ENCODE measurements at places on chromosomes 3 and 15. TPM values are rescaled to one million over a fixed set of nuclear protein-coding genes. Genes with fewer than 3 reads are reported as not detected.

The ELP6 gene
- total RNA-seq = 31.5 TPM

DNA sequence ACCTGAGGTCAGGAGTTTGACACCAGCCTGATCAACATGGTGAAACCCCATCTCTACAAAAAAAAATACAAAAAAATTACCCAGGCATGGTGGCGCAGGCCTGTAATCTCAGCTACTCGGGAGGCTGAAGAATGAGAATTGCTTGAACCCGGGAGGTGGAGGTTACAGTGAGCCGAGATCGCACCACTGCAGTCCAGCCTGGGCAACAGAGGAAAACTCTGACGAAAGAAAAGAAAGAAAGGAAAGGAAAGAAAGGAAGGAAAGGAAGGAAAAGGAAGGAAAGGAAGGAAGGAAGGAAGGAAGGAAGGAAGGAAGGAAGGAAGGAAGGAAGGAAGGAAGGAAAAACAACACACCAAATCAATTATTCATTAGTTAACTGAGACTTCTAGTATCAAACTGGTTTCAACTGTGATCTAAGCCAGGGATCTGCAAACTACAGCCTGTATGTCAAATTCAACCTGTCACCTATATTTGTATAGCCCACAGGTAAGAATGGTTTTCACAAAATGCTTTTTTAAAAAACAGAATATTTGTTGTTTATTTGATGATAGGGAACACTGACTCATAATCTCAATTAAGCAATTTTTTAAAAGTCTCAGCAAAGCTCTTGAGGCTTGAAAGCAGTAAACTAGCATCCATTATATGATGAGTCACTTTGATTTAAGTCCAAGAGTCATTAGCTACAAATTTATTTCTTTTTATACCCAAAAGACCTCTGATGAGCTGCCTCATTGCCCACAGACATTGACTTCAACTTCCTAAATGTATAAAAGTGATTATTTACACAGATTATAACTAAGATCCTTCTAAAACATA is 127.6 kb downstream of the TBL1XR1 start:
- H3K36me3 ChIP-seq = no peaks in the 10 kb centered on the region
- no peaks in the 10 kb centered on the region for H3K4me1 ChIP-seq
- H3K27ac ChIP-seq = no peak overlapping the region
- H3K4me3 ChIP-seq = no peak overlapping the region

GRCh38 chr15:39974656-39975230 is 40.8 kb downstream of the EIF2AK4 start:
- DNase-seq = no peak
- H3K36me3 ChIP-seq = peaks cover 33% of the 10 kb centered on the region
- H3K27me3 ChIP-seq = no peaks in the 10 kb centered on the region
- no peak overlapping the region for H3K27ac ChIP-seq
- H3K4me1 ChIP-seq = peaks cover 11% of the 10 kb centered on the region

DNA sequence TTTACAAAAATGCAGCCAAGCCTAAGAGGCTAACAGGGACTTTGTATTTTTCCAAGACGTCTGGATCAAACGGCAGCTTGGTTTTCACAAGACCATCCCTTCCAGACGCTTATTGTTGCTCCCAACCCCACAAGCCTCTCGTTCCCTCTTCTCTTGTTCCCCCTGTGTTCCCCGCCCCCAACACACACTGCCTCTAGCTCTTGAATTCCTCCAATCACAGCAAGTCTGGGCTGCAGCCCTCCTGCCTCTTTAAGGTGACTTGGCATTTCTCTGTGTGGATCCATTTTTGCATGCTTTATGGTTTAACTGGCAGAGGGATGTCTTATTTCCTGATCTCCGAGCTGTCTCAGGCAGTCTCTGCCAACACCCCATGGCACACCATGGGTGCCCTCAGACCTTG is 182.2 kb downstream of the ABHD5 start:
- peaks cover 47% of the 10 kb centered on the region for H3K4me1 ChIP-seq
- H3K36me3 ChIP-seq = no peaks in the 10 kb centered on the region
- peak overlapping the region; percentile 89 for H3K27ac ChIP-seq
- DNase-seq = peak; percentile 17

DNA sequence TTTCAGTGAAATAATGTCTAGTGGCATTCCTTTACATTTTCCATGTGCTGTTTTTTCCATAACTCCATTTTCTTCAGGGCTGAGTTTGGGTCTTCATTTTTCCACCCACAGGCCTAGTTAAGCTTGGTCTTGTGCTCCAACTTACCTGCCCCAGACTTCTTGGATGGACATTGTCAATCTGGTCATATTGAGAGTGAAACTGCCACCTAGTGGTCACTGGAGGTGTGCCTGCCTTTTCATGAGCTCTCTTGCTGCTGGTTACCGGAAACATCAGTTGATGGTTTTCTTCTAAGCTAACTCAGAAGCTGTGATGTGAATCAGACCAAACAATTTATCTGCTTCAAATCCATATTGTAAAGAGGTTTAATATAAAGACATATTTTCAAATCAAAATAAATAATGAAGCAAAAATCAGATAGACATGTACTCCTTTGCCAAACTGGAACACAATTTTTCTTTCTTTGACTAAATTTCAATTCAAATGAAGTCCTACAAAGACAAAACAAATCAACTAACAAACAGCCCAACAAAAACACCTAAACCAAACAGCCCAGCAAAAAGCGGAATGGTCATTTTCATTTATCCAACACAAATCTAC is 135.1 kb upstream of the RASGRP1 start:
- H3K27me3 ChIP-seq = no peaks in the 10 kb centered on the region
- DNase-seq = no peak
- H3K4me1 ChIP-seq = peaks cover 9% of the 10 kb centered on the region
- H3K4me3 ChIP-seq = no peak overlapping the region
- H3K27ac ChIP-seq = no peak overlapping the region

DNA sequence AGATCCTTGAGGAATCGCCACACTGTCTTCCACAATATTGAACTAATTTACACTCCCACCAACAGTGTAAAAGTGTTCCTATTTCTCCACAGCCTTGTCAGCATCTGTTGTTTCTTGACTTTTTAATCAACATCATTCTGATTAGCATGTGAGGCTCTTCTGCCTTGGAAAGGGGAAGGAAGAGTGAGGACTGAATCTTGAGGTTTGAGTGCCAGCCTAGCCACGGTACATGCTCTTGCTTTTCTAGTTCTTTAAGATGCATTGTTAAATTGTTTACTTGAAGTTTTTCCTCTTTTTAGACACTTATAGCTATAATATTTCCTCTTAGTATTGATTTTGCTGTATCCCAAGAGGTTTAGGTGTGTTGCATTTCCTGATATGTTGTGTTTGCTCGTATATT is 596.1 kb downstream of the OTOL1 start:
- no peaks in the 10 kb centered on the region for H3K36me3 ChIP-seq
- no peak overlapping the region for H3K4me3 ChIP-seq
- H3K27ac ChIP-seq = no peak overlapping the region
- H3K27me3 ChIP-seq = no peaks in the 10 kb centered on the region
- H3K4me1 ChIP-seq = no peaks in the 10 kb centered on the region

- no peak overlapping the region for H3K4me3 ChIP-seq
- peaks cover 4% of the 10 kb centered on the region for H3K36me3 ChIP-seq
- DNase-seq = no peak
- no peaks in the 10 kb centered on the region for H3K27me3 ChIP-seq
- no peaks in the 10 kb centered on the region for H3K4me1 ChIP-seq
Measured at GRCh38 chr3:29447946-29448627, 167.2 kb downstream of the RBMS3 start.

GRCh38 chr15:42375941-42376340 is 16.6 kb downstream of the CAPN3 start:
- no peak for DNase-seq
- no peak overlapping the region for H3K27ac ChIP-seq
- no peak overlapping the region for H3K4me3 ChIP-seq
- H3K4me1 ChIP-seq = no peaks in the 10 kb centered on the region

DNA sequence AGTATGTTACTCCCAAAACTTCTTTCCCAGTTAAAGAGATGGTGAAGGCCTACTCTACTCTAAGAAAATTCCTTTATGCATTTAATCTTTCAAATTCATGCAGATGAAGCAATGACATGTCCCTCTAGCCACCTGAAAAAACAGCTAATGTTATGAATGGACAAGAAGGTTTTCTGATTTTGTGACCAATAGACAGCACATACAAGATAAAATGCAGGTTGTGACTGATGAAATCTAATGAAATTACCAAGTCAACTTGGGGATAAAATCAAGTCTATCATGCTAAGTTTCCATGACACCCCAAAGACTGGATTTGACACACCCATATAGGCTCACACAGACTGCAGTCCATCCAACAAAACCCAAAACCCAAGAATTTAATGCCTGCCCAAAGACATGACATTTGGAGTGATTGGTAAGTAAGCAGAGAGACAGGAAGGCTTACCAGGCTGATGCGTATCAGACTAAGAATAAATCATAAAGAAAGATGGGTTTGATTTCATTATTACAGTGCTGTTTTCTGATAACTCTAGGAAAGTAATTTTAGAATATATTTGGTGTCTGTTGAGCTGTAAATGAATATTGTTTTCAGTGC is 26.4 kb downstream of the CD47 start:
- no peaks in the 10 kb centered on the region for H3K27me3 ChIP-seq
- no peak for DNase-seq
- no peaks in the 10 kb centered on the region for H3K4me1 ChIP-seq
- H3K36me3 ChIP-seq = no peaks in the 10 kb centered on the region
- no peak overlapping the region for H3K4me3 ChIP-seq

- no peak overlapping the region for H3K27ac ChIP-seq
- no peaks in the 10 kb centered on the region for H3K4me1 ChIP-seq
- DNase-seq = no peak
- H3K4me3 ChIP-seq = no peak overlapping the region
- peaks cover 8% of the 10 kb centered on the region for H3K36me3 ChIP-seq
- no peaks in the 10 kb centered on the region for H3K27me3 ChIP-seq
Measured at GRCh38 chr3:127026661-127027060, 43.7 kb downstream of the PLXNA1 start.

The CEP19 gene
- 3.3 TPM for total RNA-seq

- DNase-seq = peak; percentile 57
- H3K4me3 ChIP-seq = no peak overlapping the region
- H3K27ac ChIP-seq = no peak overlapping the region
Measured at GRCh38 chr3:126081618-126082361, 2.1 kb downstream of the SLC41A3 start.

GRCh38 chr3:10380906-10381305 is 60.0 kb upstream of the SEC13 start:
- H3K27ac ChIP-seq = no peak overlapping the region
- H3K36me3 ChIP-seq = no peaks in the 10 kb centered on the region

The ZNF620 gene
- total RNA-seq = 4.2 TPM

- no peaks in the 10 kb centered on the region for H3K4me1 ChIP-seq
- H3K4me3 ChIP-seq = no peak overlapping the region
- H3K36me3 ChIP-seq = no peaks in the 10 kb centered on the region
- no peak for DNase-seq
- H3K27ac ChIP-seq = no peak overlapping the region
Measured at GRCh38 chr3:109184726-109185125, 48.2 kb downstream of the C3orf85 start.

The HRH1 gene
- 2.1 TPM for total RNA-seq

DNA sequence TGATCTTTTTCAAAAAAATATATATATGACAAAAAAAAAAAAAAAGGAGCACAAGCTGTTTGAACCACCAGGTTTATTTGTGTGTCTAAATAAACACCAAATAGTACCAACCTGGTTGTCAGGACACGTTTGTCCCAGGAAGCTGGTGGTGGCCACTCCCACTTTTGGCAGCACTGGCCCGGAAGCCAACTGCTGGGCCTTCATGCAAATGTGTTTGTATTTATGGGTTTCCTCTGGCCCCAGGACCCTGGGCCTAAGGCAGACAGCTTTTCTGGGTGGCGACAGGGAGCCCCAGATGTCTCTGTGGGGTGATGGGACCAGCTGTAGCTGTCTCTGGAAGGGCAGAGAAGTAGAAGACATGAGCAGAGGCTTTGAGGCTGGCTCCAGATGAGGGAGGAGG is 31.6 kb downstream of the PRKCD start:
- H3K36me3 ChIP-seq = no peaks in the 10 kb centered on the region
- H3K4me1 ChIP-seq = peaks cover 15% of the 10 kb centered on the region
- no peaks in the 10 kb centered on the region for H3K27me3 ChIP-seq
- H3K4me3 ChIP-seq = no peak overlapping the region

The ACKR4 gene
- total RNA-seq = not detected

DNA sequence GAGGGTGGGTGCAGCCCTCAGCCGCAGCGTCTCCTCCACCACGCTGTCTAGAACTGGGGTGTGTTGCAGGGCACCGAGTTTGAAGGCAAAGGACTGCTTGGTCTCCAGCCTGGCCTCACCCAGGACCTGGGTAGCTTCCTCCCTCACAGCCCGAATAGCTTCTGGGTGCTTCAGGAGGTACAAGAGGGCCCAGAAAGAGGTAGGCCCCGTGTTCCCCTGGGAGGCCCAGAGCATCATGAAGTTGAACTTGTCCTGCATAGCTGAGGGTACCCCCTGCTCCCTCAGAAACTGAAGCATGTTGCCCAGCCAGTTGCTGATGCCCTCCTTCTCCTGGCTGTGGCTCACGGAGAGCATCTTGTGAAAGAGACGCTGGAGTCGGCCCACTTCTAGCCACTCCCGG is 930 bp downstream of the CYP8B1 start:
- no peak overlapping the region for H3K4me3 ChIP-seq
- no peaks in the 10 kb centered on the region for H3K36me3 ChIP-seq
- DNase-seq = no peak

DNA sequence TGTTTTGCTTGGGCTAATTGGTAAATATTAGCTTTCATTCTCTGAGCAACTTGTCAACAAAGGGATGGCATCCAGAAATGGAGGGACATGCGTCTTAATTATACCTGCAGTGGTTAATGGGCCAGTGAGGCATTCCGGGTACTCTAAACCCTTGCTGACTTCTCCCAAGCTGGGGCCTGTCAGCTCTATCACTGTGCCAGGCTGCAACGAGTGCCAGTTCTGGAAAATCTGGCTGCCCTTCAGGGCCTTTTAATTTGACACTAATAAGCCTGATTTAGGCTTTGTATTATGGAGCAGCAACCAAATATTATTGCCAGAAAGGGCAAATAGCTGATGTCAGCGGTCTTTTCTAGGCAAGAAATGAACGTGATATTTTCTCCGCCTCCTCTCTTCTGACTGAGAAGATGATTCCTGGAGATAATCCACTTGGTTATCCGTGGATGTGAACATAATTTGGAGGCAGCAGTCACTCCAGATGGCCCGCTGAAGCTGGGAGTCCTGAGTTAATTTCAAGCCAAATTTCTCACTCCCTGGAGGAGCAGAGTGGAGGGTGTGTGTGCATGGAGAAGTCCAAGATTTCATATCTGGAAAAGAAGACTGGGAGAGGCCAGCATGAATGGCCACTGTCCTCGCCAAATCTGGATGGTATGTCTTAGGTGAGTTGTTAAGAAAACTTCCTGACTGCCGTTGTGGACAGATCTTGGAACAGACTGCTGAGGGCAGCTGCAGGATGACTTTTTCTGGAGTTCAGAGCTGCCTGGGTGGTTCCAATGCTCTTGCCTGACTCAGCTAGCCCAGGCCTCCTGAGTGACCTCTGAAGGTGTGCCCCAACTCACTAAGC is 44.4 kb upstream of the PSMD6 start:
- peaks cover 21% of the 10 kb centered on the region for H3K4me1 ChIP-seq
- H3K4me3 ChIP-seq = no peak overlapping the region
- DNase-seq = no peak
- H3K27me3 ChIP-seq = no peaks in the 10 kb centered on the region

The CYP8B1 gene
- not detected for total RNA-seq

GRCh38 chr15:63022663-63023062 is 19.9 kb upstream of the TPM1 start:
- H3K4me1 ChIP-seq = peaks cover 47% of the 10 kb centered on the region
- no peaks in the 10 kb centered on the region for H3K27me3 ChIP-seq
- H3K27ac ChIP-seq = peak overlapping the region; percentile 91

- no peak for DNase-seq
- H3K4me3 ChIP-seq = no peak within 1 kb of the TSS
- H3K4me1 ChIP-seq = peaks cover 10% of the 10 kb centered on the region
- H3K27ac ChIP-seq = no peak within 1 kb of the TSS
- no peaks in the 10 kb centered on the region for H3K36me3 ChIP-seq
- no peaks in the 10 kb centered on the region for H3K27me3 ChIP-seq
Measured at GRCh38 chr3:120682095-120682681, at the start of gene HGD. TSS of gene HGD (minus strand) at chr3:120682239. CDS start at chr3:120682111, 128 bp downstream.

GRCh38 chr15:40052604-40053003 is 13.6 kb upstream of the SRP14 start:
- no peak for DNase-seq
- peaks cover 24% of the 10 kb centered on the region for H3K4me1 ChIP-seq
- no peaks in the 10 kb centered on the region for H3K36me3 ChIP-seq

Measured in astrocyte (in vitro differentiated cells and primary cell).